Activated T-helper 1 cell treated with anti-CD3 and anti-CD28 coated beads, Interleukin-2, amount 50 U/mL, for 16 hours (primary cell): ENCODE measurements at places on chromosomes 7 and 10.

DNA sequence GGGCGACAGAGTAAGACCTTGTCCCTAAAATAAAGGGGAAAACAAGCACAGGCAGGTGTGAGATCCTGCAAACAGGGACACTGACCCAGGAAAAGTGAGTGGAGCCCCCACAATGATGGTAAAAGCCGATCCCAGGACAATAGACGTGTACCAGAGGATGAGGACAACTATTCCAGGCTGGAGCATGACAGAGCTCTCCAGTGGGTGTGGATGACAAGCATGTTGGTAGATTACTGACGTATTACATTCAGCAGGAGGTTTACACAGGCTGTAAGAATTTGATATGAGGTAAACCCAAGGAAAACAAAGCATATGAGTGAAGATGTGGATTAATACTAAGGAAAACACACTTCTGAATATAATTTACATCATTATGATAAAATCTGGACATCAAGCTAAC lies 27.8 kb upstream of the SMURF1 start:
- DNase-seq = no peak

- no peak for DNase-seq
Measured at GRCh38 chr7:123645516-123645915, 10.2 kb upstream of the LMOD2 start.

DNA sequence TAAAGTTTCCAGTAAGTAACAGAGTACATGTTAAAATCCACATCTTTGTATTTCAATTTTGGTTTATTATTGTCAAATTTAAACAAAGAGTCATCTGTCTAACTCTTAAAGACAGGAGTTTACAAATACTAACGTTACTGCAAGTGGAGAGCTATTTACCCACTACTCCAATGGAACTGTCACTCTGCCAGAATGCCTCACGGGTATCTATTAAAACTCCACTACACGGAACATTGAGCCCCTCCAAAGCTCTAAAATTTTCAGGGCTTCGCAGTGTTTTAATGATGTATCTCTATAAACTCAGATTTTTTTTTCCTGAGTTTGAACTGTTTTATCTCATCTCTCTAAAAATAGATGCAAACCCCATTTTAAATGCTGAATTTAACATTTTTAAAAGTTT lies 388.7 kb upstream of the SEMA3A start:
- DNase-seq = no peak

DNA sequence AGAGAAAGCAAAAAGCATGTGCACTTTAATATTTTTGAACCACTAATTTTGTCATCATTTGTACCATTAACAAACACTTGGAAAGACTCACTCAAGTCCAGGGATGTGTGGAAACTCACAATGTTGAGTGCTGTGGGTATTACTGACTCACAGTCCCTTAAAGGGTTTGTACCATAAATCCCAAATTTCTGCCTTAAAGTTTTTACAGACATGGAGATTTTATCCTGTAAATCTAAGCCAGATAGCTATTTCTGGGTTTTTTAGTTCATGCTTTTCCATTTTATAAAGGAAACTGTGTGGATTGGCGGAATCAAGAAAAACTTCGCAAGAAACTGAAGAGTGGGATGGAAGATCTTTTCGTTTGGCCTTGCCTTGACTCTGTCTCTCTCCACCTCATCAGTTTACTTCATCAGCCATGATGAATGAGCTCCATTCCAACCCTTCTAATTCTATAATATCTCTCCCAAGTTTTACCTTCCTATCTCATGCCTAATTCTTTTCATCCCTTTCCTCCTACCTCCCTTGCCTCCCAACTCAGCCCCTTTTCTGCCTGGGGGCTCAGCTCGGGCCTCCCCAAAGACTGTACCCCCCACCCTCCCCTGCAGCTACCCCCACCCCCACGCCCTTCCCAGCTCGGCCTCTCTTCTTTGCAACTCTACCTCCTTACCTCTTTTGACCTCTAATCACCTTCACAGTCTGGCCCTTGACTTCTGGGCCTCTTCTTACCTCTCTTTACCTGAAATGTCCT lies 218.5 kb upstream of the MKLN1 start:
- DNase-seq = no peak

DNA sequence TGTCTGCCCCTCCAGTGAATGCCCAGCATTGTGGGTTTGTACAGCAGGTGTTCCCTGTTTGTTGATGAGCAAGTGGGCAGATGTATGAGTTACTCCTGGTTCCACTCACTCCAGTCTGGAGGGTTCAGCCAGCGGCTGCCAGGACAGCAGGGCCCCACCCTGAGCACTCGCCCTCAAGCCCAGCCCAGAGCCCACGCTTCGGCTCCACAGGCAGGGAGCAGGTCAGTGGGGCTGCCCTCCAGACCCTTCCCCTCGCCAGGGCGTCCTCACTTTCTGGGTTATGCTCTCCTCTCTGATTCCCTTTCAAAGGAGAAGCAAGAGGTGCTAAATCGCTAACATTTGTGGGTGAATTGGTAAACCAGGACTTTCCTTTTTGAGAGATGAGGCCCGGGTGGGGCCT lies 4.8 kb upstream of the VIPR2 start:
- DNase-seq = no peak

GRCh38 chr10:126634911-126635310 lies 35.6 kb downstream of the C10orf90 start:
- DNase-seq = no peak

DNA sequence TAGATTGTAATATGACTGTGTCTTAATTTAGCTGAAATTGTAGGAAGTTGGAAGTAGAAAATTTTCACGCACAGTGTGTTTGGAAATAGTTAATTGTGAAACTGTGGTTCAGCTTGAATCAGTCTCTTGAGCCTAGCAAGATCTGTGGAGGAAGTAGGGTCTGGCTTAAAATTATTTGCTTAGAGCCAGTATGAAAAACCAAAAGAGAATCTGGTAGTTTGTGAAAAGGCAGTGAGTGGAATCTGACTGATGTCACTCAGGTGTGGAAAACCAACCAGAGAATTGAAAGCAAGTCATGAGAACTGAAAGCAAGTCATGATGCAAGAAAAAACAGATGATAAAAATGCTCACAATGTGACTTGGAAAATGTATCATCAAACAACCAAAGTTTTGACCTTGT lies 11.5 kb downstream of the LIPJ start:
- DNase-seq = no peak

- no peak for DNase-seq
Measured at GRCh38 chr7:94003446-94004023, 620 bp downstream of the BET1 start.

- no peak for DNase-seq
Measured at GRCh38 chr10:89563861-89564478, 28.6 kb upstream of the SLC16A12 start.

- no peak for DNase-seq
Measured at GRCh38 chr10:16927546-16927945, 110.3 kb upstream of the RSU1 start.

GRCh38 chr7:41931263-41931646 lies 228.4 kb upstream of the INHBA start:
- DNase-seq = no peak

- DNase-seq = no peak
Measured at GRCh38 chr7:78127009-78127408, 328.4 kb downstream of the PHTF2 start.

DNA sequence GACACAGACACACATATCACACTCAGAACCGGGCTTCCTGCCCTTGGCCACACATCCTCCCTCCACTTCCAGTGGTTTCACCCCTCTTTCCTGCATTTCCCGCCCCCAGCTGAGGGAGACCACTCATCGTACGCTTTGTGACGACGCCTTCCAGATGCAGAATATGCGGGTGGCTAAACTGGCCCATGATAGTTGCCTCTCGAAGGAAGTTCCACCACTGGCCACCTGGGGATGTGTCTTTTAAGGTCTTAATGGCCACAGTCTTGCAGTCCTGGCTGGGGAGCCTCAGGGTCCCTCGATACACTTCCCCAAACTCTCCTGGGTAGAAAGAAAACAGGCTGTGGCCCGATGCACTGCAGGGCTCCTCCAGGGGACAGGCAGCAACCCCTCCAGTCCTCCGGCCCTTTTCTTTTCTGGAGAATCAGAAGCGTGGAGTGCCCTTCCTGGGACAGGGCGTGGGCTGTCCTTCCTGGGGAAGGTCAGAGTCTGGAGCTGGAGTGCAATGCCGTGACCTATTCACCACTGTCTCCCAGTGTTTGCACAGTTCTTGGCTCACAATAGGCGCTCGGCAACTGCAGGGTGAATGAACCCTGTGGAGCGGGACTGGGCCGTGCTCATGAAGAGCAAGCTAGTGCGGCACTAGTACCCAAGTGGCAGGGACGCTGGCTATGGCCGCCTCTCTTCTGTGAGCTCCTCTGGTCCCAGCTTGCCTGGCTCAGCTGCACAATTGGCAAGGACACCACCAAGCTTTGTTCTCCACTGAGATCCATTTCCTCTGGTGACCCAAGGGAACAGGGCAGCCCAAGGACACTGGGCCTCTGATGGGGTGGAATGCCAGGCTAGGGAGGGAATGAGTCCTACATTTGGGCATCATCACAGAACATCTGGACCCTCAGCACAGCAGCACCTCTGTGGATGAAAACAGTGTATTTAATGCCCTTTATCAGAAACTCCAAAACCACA lies 13.2 kb downstream of the EPHA1 start:
- DNase-seq = no peak

DNA sequence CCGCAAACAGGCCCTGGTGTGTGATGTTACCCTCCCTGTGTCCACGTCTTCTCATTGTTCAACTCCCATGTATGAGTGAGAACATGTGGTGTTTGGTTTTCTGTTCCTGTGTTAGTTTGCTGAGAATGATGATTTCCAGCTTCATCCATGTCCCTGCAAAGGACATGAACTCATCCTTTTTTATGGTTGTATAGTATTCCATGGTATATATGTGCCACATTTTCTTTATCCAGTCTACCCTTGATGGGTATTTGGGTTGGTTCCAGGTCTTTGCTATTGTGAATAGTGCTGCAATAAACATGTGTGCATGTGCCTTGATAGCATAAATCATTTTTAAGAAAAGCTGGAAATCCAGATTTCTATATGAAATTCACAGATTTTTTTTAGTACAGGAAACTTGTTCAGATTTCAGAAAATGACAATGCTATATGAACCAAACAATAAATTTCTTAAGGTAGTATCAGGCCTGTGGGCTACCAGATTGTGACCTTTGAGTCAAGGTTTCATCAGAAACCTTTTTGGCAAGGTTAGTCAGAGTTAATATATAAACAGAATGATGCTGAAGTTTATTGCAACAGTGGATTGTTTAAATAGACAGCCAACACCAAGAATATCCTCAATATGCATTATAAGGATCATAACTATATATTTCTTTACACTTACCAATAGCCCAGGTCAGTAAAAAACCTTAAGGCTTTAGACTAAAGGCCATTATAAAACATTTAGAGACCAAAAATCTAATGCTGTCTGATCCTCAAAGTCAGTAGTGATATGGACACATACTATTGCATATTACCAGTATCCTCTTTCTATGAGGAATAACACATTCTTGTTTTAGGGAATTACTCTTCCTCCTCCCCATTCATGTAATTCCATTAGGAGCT lies 68.7 kb upstream of the PAPSS2 start:
- DNase-seq = no peak

- no peak for DNase-seq
Measured at GRCh38 chr10:101773923-101774588, 1.9 kb downstream of the FGF8 start.

- DNase-seq = no peak
Measured at GRCh38 chr10:12971001-12971788, 30.3 kb downstream of the CCDC3 start.

DNA sequence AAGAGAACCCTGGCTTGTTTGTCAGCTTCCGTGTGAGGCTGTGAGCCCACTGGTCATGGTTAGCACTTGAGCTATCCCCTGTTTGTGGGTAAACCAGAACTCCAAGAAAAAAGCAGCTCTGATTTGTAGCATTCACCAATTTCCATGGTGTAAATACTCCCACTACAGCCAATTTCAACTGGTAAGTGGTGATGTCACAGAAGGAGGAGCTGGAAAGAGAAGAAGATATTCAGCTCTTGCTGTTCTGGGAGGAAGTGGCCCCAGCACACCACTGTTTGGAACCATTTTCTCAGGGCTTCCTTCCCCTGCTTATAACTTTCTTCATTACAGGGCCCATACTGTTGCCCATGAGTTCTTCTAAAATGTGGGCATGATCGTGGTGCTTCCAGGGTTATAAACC lies 500.1 kb upstream of the ZMIZ1 start:
- no peak for DNase-seq

DNA sequence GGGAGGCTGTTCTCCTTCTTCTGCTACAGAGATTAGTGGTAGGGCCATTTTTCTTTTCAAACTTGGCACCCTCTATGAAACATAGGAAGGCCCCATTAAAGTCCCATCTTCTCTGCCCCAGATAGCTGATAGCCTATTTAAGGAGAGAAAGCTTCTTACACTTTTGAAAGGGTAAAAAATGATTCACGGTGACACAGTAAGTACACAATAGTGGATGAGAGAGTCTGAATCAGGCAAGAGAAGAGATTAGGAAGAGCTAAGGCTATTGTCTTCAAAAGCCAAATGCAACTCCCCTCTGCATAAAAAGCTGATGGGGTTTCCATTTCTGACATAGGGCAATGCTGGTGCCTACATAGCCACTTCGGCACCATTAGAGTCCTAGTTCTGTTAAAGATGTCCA lies 3.6 kb downstream of the INA start:
- no peak for DNase-seq

DNA sequence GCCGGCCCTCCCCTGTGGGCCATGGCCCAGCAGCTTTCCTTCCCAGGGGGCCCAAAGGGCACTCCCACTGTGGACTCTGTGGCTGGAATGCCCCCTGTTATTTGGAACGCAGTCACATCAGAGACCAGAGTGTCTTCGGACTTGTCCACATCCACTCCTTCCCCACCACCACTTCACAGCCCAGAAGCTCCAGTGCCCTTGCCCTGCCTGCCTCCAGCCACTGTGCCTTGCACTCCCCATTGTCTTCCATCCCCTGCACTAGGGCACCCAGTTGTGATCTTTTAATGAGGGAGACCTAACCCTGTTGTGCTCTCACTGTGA lies 19.4 kb downstream of the INSIG1 start:
- DNase-seq = no peak

- DNase-seq = peak; percentile 38
Measured at GRCh38 chr10:97849687-97850402, at the start of gene GOLGA7B. Gene GOLGA7B (plus strand): TSS chr10:97849843. CDS start chr10:97850304, 461 bp downstream.

GRCh38 chr10:96613576-96613975 lies 26.8 kb upstream of the TM9SF3 start:
- no peak for DNase-seq

GRCh38 chr7:51186531-51186930 lies 130.1 kb downstream of the COBL start:
- no peak for DNase-seq

- DNase-seq = no peak
Measured at GRCh38 chr10:129278686-129279085, 188.4 kb upstream of the MGMT start.

DNA sequence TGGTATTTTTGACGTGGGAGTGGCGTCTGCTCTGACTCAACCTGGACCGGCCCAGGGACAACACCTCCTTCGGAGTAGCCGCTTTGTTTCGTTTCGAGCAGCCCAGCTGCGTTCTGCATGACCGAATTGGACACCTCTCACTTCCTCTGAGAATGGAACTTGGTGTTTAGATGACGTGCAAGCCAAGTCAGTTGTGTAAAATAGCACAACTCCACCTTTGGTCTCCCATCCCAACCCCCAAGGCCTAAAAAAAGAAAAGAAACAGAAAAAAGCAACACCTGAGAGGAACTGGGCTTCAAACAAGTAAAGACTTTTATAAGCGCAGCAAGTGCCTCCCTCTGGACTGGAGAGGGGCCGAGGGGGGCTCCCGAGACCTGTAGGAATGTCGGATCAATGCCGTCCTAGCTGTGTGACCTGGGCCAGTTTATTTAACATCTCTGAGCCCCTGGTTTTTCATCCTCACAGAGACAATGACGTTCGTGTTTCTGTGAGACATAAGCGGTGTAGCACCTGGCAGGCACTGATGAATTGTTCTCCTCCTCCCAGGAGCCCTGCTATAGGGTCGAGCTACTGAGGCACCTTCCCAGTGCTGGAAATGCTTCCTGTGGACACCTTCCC lies 52.0 kb upstream of the SMNDC1 start:
- DNase-seq = no peak
